ENCODE measurements at places on chromosomes 4 and X. TPM values are rescaled to one million over a fixed set of nuclear protein-coding genes. Genes with fewer than 3 reads are reported as not detected.

The GLOD5 gene
- not detected for total RNA-seq

- no peak for DNase-seq
Measured at GRCh38 chr4:75429208-75429607, 85.0 kb downstream of the RCHY1 start.

GRCh38 chr4:105179539-105180401, 33.1 kb downstream of the TET2 start:
- DNase-seq, result no peak

- DNase-seq, result no peak
Measured at GRCh38 chrX:16722481-16722880, 3.1 kb downstream of the SYAP1 start.

- no peak for DNase-seq
Measured at GRCh38 chr4:162839814-162840213, 326.9 kb downstream of the NAF1 start.

GRCh38 chr4:20832826-20833225, 132.6 kb downstream of the PACRGL start:
- no peak for DNase-seq

The HPSE gene
- 1.8 TPM for total RNA-seq

- no peak for DNase-seq
Measured at GRCh38 chr4:171157462-171158082, 655.6 kb upstream of the GALNTL6 start.

- no peak for DNase-seq
Measured at GRCh38 chr4:163548481-163549243, 54.2 kb downstream of the TMA16 start.

The FRMPD3 gene
- total RNA-seq, result not detected

DNA sequence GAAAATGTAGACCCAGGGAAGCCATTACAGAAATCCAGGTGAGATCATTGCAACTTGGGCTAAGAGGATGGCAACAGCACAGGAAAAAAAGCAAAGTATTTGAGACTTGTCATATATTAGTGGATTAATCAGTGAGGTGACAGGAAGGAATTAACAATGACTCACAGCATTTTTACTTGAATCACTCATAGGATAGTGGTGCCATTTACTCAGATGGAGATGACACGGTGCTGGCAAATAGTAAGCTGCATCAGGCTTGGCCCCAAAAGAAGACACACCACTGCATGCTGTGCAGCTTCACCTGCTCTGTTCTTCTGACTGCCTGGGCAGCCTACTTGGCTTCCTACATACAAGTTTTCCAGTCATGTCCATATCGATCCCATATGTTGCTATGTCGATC, 144.8 kb downstream of the FRYL start:
- no peak for DNase-seq

All from Right ventricle myocardium inferior (tissue), 1 donor.